ENCODE measurements at places on chromosomes 4 and X.

DNA sequence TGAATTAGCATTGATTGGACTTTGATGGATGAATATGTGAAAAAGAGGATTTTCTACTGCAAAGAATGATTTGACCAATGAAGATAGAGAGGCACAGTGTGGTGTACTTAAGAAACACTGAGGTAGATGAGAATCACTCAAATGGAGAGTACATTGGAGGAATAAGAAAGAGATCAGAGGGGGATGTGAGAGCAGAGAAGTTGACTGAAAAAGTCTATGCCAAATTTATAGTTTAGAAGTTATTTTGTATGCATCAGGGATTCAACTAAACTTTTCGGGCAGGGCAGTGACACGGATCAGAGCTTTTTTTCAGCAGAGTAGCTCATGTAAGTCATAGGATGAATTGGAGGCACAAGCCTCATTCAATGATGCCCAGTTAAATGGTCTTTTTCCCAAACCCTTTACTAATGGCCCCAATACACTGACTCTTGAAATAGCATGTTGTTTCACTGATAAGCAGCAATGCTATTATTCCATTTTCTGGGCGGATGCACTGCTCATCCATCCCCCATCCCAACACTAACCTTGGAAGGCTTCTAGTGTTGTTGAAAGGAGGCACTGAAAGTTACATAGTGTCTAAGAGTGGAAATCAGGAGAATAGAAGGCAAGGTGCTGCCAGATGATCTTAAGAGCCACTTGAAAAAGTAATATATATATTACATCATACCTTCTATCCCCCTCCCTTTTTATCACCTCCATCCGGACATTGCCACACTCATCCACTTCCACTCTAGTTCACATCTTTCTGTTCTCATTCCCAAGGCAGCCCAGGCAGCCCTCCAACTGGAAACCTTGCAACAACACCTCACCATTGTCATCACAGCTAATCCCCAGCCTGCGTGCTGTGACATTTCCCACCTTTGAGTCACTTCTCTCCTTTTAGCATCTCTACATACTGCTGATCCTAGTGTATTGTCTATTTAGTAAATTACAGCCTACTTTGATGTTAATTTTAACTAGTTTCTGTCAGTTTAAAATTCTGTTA lies 46.1 kb downstream of the ARHGAP24 start:
- no peak for DNase-seq

- DNase-seq: no peak
These were observed 240.5 kb downstream of the STIM2 start for GRCh38 chr4:27101126-27101525.

DNA sequence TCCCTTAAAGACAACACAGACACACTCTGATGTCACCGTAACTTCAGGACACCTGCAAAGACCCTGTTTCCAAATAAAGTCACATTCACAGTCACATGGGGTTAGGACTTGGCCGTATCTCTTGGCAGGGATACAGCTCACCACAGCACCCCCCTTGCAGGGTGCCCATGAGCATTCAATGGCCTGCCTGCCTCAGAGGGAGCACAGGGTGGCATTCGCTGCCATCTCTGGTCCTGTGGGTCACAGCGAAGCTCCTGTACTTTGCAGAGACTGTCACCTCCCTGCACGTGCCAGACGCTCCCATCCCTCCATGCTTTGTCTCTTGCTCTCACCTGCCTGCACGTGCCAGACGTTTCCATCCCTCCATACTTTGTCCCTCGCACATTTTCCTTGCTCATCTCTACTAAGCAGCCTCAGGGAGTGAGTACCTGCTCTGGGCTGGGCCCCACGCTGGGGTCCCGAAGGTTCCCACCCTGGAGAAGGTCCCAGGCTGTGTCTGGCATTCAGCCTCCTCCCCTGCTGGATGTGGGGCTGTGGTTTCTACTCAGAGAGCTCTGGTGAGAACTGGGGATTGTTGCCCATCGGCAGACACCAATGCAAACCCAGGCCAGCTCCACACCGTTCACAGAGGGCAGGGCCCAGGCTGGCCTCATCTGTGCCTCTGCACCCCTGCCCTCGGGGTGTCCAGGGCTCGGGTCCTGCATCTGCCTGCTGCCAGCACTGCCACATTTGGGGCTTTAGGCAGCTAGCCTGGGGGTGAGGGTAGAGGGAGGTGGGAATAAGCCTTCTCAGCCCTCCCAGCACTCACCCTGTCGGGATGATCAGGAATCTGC lies 15.8 kb downstream of the HTRA3 start:
- DNase-seq: no peak

DNA sequence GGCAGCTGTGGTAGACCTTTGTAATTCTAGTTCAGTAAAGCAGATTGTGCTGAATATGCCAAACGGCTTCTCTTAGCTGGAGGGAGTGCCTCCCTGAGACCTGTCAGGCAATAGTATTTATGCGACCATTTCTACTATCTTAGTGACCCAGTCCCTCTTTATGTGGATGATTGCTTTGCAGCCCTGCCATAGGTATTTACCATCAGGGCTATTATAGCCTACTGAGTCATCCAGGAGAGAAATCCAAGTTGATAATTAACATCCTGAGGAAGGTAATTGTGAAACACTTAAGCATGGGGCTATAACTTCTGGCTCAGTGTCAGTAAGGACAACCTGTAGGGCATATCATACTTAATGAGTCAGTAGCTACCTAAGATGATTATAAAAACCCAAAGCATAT lies 103.9 kb upstream of the MAOA start:
- no peak for DNase-seq

Data from activated T-cell treated with anti-CD3 and anti-CD28 coated beads for 48 hours (primary cell).